ENCODE measurements at places on chromosomes 7 and 10.

- no peak for DNase-seq
Observed at GRCh38 chr10:110343947-110344346, 39.2 kb upstream of the SMNDC1 start.

- no peak for DNase-seq
Observed at GRCh38 chr7:39659356-39660013, 36.1 kb downstream of the RALA start.

GRCh38 chr10:1047937-1048336 is 982 bp downstream of the IDI1 start:
- no peak for DNase-seq

- peak; percentile 38 for DNase-seq
Observed at GRCh38 chr10:12720217-12720981, 281.1 kb downstream of the CCDC3 start.

DNA sequence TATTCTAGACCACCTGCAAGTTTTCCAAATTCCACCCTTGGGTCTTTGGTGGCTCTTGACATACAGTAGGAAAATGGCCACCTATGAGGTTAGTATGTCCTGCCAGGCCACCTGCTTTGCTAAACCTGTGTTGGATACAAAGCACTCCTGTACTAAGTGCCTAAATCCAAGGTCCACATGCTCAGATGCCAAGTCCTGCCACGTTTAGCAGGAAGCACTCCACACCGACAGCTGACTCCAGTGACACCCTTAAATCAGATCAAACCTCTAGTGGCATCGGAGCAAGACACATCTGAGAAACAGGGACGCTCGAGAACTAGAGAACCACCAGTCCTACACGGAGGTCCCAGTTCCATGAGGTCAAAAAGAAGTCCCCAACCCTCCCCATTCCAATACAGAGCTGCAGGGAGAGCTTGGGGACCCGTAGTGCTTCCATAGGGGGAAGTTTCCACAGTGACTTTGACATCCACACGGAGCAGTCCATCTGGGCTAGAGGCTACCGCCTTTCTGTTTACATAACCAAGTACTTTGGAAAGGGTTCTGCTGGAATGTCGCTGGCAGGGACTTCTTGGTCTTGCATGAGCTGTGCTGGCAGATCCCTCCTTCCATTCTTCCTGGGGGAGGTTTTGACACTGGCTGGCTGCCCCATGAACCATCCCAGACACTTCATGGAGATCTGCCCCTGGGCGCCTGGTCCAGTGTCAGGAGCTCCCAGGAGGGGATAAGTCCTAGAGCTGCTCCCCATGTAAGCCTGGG is 290.6 kb downstream of the PRPF18 start:
- no peak for DNase-seq

DNA sequence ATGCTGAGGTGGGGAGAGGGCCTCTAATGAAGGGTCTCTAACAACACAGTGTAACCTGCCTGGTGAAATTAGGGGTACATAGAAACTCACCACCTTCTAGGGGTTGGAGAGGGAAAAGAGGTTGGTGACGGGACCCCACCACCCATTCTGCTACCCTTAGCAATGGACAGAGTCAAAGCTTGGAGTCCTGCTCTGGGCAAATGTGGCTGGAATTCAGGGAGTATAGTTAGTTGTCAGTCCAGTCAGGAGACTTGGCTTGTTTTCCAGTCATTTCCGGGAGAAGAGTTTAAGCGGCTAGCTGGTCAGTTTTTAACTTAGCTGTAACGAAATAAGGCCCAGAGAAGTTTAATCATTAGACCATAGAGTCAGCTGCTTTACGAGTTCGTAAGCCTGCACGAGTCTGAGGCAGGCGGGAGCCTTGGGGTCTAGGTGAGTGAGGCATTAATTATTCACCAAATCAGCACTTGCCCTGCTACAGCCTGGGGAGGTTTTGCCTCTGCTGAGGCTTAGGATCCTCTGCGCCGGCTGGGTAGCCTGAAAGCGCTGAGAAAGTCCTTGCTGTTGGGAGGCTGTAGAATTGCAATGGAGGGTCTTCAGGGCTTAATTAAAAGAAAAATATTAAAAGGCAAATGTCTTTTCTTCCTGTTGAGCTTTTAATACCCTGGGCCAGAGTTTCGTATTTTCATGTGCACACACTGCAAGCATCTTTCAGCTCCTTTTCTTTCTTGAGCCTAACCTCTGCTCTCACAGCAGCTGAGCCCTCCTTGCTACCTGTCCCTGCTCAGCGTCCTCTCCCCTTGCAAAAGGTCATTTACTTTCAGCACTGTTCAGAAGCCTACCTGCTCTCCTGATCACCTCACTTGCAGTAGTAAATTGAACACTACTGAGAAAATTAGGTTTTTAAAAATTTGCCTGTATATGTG is 1.5 kb upstream of the LAMB1 start:
- no peak for DNase-seq

DNA sequence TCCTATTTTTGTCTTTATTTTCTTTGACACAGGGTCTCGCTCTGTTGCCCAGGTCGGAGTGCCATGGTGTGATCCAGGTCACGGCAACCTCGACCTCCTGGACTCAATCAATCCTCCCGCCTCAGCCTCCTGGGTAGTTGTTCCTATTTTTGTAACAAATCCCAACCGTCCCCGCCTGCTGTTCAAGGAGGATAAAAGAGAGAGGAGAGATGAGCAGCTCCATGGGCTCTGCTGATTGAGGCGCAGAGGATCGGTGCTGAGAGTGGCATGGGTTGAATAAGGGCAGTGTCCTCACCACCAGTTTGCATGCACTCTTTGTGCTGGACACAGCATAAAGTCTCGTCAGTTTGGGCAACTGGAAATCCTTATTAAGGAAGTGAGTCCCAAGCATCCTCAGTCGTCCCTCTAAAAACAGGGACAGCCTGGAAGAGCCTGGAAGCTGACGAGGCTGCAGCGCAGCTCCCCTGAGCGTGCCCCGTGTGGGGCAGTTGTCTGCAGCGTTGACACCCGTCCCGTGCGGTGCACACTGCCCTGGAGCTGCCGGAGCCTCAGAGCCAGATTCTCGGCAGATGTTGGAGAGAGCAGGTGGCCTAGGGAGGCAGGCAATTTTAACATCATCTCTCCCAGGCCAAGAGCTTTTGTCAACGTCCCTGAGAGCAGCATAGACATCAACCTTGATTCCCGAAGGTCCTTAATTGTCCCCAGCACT is 404.2 kb upstream of the RNF32 start:
- no peak for DNase-seq

- no peak for DNase-seq
Observed at GRCh38 chr10:93873420-93874115, 20.2 kb upstream of the SLC35G1 start.

- DNase-seq, result no peak
Observed at GRCh38 chr7:151336027-151336708, 5.4 kb upstream of the NUB1 start.

DNA sequence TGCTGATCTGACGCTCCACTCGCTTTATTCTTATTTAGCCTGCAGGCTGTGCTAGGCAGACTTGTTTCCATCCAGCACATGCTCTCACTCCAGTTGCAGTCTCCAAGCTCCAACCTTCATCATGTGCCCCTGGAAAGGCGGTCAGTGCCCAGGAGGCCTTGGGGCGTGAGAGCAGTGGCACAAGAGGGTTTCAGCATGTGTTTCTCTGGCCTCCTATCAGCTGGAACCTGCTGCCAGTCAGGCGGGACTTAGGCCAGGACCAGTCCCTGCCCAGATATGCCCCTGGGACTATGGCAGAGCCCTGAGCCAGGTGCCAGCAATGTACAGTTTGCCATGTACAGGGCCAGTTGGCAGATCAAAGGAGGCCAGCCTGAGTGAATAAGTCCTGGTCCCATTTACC is 330.2 kb upstream of the FZD1 start:
- no peak for DNase-seq

GRCh38 chr7:98641646-98642500 is 24.8 kb downstream of the NPTX2 start:
- peak; percentile 33 for DNase-seq

DNA sequence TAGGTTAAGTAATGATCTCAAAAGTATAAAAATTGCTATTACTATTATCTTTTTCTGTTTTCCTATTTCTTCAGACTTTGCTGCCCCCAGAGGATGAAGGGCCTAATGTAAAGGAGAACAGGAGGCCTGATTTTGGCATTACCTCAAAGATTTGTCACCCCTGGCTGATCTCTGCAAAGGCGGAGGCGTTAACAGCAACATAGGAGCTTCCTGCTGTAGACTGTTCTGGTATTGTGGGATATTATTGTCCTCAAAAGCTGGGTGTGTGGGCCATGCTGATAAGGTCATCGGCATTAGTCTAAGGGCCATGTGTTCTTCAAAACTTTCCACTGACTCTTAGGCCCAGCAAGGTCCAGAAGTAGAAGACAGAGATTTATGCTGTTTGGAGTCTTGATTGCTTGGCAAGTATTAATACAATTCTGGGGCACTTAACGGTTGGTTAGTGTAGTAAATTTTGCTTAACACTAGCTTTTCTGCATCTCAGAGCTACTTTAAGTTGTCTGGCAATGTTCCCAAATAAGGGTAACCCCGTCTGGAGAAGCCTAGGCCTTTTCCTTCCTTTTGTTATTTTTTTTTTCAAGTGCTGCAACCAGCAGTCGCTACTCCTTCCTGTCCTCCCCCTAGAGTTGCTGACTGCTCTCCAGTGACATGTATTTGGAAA is 14.0 kb upstream of the ENTPD1 start:
- DNase-seq, result no peak

- no peak for DNase-seq
Observed at GRCh38 chr7:140551355-140552239, 72.3 kb upstream of the MKRN1 start.

GRCh38 chr10:29495366-29495765 is 139.4 kb downstream of the SVIL start:
- DNase-seq, result no peak

GRCh38 chr7:66549466-66549865 is 79.2 kb upstream of the KCTD7 start:
- DNase-seq, result no peak

- DNase-seq, result no peak
Observed at GRCh38 chr10:122178655-122179054, 92.4 kb upstream of the BTBD16 start.

DNA sequence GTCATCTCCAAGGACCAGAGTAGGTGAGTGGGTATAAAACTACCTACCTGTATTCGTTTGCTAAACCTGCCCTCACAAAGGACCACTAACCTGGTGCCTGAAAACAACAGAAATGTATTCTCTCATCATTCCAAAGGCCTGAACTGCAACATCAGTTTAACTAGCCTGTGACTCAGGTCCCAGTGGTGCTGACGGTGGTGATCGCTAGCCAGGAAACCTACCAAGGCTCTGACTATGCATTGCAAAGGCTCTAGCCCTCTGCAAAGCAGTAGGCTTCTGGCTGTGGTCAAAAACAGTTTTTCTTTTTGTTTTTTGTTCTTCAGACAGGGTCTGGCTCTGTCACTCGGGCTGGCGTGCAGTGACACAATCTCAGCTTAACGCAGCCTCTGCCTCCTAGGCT is 107.5 kb downstream of the NPTX2 start:
- no peak for DNase-seq

DNA sequence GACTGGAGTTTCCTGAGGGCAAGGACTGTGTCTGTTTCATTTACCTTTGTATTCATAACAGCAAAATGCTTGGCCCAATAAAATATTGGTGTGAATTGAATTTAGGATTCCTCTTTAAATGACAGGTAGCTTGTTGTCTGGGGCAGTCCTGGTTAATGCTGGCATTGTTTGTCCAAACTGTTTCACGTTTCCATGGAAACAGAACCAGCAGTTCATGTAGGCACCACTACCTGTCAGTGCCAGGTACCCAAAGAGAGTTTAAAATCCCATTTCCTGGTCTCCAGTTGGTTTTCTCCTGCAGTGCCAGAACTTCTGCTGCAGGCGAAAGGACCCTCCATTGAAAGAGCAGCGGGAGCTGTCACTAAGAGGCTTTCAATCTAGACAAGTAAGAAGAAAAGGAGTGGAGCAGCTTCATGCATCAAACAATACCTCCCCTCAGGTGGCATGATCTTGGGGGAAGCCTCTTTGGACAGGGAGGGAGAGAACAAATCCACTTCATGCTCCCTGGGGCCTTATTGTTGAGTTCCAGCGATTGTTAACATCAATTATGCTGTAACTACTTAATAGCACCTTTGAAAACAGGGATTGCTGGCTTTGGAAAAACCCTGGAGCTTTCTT is 109.6 kb downstream of the KIF20B start:
- DNase-seq, result no peak

DNA sequence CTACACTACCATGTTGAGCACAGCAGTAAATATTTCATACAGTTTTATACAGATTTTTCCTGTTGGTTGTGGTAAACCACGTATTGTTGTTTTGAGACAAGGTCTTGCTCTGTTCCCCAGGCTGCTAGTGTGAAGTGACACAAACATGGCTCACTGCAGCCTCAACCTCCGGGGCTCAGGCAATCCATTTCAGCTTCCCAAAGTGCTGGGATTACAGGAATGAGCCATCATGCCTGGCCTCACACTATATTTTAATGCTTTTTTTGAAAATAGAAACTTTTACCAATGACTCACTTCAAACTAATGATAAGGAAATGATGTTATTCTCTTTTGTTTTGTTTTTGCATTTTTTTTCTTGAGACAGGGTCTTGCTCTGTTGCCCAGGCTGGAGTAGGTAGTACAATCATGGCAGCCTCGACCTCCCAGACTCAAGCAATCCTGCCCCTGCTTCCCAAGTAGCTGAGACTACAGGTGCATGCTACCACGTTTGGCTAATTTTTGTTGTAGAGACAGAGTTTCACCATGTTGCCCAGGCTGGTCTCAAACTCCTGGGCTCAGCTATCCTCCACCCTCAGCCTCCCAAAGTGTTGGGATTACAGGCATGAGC is 210.6 kb downstream of the TPST1 start:
- DNase-seq, result no peak

GRCh38 chr10:36182179-36182566 is 540.1 kb upstream of the FZD8 start:
- DNase-seq, result no peak

DNA sequence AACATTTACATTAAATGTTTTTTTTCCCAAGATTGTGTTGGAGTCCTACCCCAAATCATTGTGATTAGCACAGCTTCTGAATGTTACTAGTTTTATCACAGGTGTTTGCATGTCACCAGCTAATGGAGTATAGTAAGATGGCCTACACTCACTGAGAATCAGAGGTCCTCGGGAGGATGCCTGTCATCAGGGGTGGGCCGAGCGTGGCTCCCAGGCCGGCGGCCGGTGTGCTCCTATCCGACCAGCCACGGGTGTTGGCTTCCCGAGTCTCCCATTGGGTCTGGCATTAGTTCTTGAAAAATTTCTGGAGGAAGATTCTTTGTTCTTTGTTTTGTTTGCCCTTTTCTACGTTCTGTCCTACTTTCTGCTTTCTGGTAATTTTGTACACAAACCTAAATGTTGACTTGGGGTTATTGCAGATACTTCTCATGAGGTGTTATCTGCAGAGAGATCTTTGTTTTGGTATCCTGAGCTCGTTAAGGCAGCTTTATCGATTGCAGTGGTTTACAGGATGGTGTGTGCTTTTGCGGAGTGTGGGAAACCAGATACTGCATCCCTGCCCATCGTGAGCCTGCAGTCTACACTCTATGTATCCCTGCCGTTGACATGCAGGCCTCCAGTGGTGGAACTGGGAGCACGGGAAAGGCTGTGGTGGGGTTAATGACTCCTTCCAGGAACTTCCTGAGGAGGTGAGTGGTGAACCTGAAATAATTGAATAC is 67.3 kb upstream of the DNAJB6 start:
- DNase-seq, result no peak

All from NCI-H2107 (cell line).